ENCODE measurements at places on chromosomes 6 and 20.

DNA sequence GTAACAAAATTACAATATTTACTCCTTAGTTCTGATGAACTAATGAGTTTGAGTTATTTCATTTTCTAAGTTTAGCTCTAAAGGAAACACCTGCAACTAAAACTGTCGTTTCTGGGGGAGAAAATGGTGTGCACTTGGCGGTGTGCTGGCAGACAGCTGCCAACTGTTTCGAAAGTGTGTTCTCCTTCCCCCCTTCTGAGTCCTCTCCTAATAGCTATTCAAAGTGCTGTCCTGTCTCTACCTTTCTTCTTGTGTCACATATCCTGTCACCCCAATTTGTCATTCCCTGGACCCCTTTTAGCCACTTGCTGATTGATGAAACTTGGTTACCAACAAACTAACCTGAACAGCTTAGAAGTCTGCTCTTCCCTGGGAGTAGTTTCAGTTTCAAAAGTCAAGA, 4.9 kb upstream of the UBE2J1 start:
- peak; percentile 66 for DNase-seq

DNA sequence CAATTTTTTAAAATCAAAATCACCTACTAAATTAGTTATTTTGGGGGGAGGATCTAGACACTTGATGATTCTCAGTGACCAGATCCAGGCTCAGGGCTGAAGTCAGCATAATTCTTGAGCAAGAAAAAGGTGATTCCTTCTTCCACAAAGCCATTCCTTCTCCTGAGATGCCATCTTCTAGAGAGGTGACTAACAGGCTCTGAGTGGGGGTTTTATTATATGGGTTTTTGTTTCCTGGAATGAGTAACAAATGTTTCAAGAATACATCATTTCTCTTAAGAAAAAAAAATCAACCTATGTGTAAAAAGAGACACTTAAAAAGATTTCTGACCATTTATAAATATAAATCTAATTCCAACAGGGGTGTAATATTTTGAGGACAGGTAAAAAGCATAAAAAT, 154.3 kb downstream of the NFATC2 start:
- DNase-seq, result no peak

DNA sequence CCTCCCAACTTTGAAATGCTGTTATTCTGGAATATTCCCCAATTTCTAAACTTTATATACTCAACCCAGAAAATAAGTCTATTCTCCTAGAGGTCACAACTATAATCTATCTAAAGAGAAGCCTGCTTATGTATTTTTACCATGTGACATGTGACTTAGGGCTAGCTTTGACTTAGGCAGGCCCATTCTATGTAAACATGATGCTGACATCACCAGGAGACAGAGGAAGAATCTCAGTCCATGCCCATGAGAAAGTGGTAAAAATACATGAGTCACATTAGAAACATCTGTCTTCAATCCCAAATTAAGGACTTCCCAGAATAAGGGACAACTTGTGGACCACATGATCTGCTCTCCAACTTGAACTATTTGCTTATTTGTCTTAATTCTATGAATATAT, 113.6 kb upstream of the ID4 start:
- DNase-seq, result no peak

DNA sequence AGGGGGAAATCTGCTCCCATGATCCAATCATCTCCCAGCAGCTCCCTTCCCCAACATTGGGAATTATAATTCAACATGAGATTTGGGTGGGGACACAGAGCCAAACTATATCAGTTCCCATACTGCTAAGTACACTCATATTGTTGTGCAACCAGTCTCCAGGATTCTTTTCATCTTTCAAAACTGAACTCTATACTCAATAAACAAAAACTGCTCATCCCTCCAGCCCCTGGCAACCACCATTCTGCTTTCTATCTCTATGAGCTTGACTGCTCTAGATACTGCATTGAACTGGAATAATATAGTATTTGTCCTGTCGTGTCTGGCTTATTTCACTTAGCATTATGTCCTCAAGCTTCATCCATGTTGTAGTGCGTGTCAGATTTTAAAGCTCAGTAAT, 42.9 kb downstream of the STX11 start:
- DNase-seq, result no peak

DNA sequence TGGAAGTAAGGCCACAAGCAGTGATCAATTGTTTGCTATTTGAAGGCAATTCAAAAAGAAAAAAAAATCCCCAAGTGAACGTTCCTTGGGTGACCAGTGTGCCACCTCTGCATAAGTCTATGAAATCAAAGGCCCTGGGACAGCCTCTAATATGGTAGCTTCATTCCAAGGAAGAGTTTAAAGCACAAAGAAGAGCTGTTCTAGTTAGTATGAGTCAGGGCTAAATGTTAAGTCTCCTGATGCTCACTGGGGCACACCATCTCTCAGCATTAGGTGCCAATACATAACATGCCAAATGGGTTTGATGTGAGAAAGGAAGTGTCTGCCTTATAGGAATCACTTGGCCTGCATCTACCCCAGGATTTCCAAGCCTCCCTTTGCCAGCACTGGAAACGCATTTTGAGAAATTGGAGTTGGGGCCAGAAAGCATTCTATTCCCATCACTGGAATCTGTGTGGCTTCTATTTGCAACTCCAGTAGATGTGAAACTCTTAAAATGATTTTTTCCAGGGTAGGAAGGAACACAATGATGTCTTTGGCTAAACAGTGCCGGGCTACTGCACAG, 13.0 kb downstream of the UNC5CL start:
- no peak for DNase-seq

DNA sequence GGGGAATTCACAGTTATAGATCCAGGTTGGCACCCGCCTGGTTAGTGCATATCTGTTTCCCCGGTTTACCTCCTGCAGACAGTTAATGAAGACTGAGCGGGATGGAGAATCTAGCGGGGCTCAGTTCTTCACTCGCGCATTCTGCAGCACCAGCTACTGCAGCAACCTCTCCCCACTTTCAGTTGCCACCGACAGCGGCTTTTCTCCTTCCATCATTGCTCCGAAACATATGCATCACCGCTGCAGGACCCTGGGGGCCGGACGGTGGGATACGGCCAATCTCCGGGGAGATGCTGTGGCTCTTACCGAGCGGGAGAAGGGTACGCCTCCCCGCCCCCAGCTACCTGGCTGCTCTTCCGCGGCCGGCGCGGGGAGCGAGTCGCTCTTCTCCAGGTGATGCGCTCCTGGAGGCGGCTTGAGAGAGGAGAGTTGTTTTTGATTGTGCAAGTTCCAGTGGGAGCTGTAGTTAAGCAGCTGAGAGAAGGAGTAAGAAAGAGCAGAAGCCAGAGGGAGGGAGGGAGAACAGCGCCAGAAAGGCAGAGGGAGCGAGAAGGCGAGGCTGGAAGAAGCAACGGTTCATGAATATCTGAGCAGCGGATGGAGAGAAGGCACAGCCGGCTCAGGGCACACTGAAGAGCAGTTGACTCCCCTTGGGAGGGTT, at the start of gene SGK1:
Gene SGK1 (minus strand): TSS at position 642 of the 661 bp plus-strand sequence. CDS start 652 bp downstream, outside the sequence.
- peak; percentile 28 for DNase-seq
